ENCODE measurements at places on chromosomes 3 and 15. TPM values are rescaled to one million over a fixed set of nuclear protein-coding genes. Genes with fewer than 3 reads are reported as not detected.

DNA sequence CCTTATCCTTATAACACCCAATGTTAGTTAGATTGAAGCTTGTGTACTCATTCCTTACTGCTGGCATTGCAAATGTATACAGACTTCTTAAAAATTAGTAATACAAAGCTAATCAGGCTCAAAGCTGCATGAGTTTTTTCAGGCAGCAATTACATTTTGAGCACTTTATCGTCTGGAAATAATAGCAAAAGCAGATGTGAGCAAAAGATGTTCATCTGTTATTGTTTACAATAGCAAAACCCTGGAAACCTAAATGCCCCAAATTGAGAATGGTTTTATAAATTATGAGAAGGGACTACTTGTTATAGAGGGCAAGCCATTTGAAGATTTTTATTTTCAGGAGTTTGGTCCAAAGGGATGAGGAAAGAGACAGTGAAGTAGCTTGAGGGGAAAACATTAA is 126.4 kb downstream of the GADL1 start:
- DNase-seq, result no peak

- no peak for DNase-seq
Observed at GRCh38 chr3:196398782-196399181, 33.4 kb downstream of the UBXN7 start.

DNA sequence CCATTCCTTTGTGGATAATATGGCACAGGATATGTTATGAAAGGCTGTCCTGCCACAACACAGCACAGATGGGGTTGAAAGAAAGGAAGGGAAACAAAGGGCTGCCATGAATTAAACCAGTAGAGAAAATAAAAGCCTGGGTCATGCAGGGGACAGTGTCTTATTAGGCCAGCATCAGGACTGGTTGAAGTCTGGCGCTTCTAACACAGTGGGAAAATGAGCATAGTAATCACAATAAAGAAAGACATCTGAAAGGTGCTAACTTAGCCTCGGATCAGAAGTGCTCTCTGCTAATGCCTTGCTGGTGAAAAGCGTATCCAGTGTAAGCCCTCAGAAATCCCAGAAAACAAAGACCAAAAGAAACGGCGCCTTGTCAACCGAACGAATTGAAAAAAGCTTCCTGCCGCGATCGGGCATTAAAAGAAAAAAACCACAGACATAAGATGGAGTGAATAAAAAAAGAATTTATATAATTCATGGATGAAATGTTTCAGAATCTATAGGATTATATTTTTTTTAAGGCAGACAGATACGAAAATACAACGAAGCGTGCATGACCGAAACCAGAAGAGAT is 566 bp upstream of the MKRN3 start:
- no peak for DNase-seq

DNA sequence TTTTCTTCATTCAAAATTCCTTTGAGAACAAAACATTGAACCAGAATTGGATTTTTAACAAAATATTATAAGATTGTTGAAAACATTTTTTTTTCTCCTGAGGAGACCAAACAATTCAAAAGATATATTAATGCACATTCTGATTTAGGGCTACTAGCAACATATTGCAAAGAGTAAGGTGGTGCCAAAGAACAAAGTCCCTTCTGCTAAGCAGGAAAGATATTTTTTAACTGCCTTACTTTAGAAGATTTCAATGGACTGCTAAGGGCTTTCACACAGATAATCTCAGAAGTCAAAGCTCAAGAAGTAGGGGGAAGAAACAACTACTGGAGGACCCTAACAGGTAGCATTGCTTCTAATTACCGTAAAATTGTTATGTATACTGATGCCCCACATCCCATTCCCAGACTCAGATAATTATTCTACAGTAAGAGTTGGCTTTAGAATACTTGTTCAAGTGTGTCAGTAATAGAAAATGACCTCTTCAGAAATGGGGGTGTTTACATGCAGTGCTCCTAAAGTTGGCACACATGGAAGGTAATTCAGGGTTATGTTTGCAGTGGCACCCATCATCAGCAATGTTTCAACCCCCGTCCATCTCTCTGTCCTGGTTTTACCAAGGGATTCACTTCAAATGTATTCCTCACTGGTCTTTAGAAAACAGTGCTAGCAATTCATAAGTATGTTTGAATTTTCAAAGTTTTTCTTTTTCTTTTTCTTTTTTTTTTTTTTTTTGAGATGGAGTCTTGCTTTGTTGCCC is 354.7 kb downstream of the ZBTB20 start:
- DNase-seq, result no peak

DNA sequence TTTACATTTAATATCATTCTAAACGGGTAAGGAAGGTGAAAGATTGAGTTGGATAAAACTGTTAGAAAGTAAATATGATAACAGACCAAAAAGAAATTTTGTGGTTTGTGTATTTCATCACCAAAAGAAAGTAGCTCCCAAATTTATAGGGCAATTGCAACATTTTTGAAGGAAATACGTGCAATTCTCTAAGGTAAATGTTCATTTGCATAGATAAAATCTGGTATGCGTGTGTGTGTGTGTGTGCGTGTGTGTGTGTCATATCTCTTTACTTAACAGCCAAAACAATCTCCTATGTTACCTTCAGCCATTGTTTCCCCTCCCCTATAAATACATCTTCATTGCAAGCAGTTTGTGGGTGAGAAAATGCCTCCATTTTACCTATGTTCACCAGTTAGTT is 208.4 kb downstream of the TNIK start:
- no peak for DNase-seq

The NR1I2 gene
- not detected for total RNA-seq

The IQCH gene
- 1.4 TPM for total RNA-seq
